Endothelial cell (in vitro differentiated cells): ENCODE measurements at places on chromosomes 3 and 15.
A peak's percentile ranks its signal among the peaks of the same experiment; 100 is the strongest.

DNA sequence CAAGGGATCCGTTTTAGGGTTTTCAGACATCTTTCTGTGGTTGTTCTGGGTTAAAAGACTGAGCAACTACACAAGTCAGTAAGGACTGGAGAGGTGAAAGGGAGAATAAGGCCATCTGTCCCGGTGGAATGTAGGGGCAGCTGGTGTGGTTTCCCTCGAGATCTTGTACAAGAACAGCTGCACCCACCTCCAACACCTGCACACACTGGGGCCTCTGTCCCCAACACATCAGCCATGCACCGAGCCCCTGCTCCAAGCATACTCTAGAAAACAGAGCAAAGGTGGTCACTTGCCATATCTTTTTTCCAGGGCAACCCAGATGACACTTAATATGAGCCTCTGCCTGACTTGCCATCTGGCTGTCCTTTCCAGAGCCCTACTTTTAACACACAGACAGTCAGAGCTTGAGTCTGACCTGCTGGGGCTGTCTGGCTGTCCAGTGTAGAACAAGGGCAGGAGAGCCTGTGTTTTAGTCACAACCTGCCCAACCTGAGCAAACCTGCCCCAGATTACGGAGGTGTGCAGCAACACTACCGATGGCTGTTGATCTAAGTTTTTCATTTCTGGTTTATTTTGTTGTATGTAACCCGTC is 12.2 kb downstream of the MAN2A2 start:
- no peak for DNase-seq

GRCh38 chr15:59399465-59400102 is 26.9 kb upstream of the MYO1E start:
- no peak for DNase-seq

GRCh38 chr3:38120693-38121450 is 16.1 kb downstream of the ACAA1 start:
- DNase-seq: no peak

GRCh38 chr3:197507081-197507480 is 48.7 kb downstream of the BDH1 start:
- no peak for DNase-seq

DNA sequence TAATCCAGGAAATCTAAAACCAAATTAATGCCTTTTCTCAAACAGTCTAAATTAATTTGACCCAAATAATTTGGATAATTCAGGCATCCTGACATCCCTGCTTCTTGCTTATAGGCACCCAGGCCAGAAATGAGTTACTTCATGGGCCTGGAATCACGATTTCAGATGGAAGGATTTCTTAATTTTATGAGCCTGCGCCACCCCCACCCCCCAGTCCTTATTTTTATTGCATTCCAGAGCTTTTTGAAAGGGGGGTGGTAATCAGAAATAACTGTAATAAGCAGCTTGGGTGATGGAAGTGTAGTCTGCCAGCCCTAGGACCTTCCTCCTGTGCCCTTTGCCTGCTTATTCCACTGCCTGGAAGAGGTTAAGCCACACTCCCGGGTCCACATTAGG is 1.3 kb downstream of the AP2M1 start:
- DNase-seq: no peak

DNA sequence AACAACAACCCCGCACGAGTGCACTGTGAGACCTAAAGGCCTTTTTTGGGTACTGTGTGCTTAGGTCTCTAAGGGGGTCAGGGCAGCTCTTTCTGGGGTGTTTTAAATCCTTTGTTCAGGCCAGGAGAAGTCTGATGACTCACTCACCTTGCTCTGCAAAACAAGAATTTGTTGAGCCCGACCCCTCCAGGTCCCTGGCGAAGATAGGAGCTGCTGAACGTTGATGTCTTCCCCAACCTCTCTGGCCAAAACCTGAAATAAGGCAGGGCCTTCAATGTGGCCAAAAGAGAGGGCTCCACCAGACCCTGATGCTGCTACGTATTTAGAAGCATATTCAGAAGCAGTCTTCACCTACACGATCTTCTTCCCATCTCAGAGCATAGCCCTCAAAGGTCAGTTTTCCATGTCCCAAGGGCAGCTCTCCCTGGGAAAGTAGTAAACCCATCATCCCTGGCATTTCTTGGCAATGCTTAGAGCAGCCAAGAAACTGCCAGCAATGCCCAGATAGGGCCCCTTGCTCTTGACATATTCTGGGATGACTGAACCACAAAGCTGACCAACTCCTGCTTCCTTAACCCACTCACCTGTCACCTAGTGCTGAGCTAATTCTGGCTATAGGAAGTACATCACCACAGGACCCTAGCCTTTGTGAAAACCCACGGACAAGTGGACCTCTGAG is 27.1 kb downstream of the CCDC13 start:
- DNase-seq: peak; percentile 1

DNA sequence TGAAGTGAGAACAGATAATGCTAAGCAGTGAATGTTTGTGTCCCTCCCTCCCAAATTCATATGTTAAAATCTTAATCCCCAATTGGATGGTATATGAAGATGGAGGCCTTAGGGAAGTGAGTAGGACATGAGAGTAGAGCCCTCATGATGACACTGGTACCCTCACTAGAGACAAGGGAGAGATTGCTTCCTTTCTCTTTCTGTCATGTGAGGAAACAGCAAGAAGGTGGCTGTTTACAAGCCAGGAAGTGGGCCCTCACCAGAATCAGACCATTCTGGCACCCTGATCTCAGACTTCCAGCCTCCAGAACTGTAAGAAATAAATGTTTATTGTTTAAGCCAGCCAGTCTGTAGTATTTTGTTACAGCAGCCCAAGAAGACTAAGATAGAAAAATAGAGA is 209.5 kb downstream of the SATB1 start:
- DNase-seq: no peak

GRCh38 chr3:194323785-194324735 is 27.1 kb downstream of the CPN2 start:
- DNase-seq: no peak

GRCh38 chr3:194141415-194142155 is 5.6 kb downstream of the HES1 start:
- peak; percentile 84 for DNase-seq

GRCh38 chr3:195119461-195120266 is 151.3 kb downstream of the XXYLT1 start:
- peak; percentile 45 for DNase-seq

DNA sequence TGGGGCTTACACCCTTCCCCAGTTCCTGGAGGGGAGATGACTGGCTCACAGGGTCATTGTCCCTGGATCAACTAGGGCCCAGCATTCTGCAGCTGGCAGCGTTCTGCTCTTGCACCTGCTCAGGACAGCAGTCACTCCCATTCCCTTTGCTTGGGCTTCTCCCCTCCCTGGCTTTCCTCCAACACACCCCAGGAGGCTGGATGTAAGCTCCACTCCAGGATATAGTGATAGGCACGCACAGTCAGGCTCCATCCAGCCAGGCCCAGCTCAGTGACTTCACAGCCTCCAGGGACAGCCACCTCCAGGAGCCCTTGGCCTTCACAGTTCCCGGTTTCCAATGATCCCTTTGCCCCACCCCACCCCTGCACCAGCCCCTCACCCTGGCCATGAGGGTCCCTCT is 1.9 kb downstream of the SPTBN5 start:
- DNase-seq: no peak

DNA sequence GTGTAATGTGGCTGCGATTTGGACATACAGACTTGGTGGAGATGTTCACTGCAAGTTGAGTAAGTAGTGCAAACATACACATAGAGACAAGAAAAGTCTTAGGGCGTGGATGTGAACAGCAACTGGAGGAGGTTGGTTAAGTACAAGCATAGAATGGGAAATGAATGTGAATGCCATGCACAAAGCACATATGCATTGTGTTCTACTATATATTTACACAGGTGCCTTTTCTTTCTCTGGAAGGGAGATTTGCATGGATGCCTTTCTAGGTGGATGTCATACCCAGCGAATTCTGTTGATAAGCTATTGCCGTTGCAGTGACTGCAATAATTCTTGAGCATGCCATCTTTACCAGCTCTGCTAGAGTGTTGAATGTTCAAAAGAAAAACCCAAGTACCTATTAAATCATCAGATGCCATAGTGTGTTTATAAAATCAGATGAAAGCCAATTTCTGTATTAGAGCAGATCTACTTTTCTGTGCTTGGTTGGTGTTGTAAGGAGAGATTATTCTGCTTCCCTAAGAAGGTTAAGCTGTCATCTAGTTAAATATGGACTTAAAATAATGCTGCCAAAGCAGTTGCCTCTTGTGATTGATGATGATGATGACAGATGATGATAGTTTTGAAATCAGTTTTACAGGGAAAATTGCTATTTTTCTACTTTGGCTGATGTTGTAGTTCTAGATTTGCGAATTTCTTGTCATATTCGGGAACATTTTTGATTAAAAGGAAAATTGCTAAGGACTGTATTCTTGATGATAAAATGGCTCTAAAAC is 148.4 kb downstream of the CNTN4 start:
- no peak for DNase-seq

GRCh38 chr3:122392868-122393844 is 9.2 kb downstream of the FAM162A start:
- peak; percentile 8 for DNase-seq

- DNase-seq: peak; percentile 87
Observed at GRCh38 chr3:194685718-194686413, at the start of gene FAM43A. TSS of gene FAM43A (plus strand) at chr3:194685883. CDS start at chr3:194686827, 944 bp downstream.

- no peak for DNase-seq
Observed at GRCh38 chr3:157858821-157859220, 247.4 kb downstream of the SHOX2 start.

GRCh38 chr3:38545983-38546382 is 49.8 kb downstream of the EXOG start:
- DNase-seq: no peak

DNA sequence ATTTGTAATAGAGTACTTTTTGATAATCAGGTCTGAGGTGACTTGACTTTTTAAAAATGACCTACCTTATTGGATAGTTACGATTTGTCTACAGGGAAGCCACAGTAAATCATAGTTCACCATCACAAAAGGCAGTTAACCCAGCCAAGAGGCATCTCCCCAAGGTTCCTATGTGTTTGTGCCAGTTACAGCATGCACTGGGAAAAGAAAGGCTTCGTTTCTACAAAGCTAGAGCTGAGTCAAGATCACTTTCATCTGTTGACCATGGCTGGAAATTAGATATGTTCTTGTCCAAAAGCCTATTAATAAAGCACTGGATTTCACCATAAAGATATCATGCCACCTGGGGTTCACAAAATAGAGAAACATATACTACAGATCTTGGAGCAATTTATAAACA is 139.9 kb downstream of the GREM1 start:
- DNase-seq: no peak

GRCh38 chr15:74442604-74443003 is 8.8 kb upstream of the SEMA7A start:
- no peak for DNase-seq

- no peak for DNase-seq
Observed at GRCh38 chr3:43907508-43907858, 216.7 kb downstream of the ABHD5 start.

DNA sequence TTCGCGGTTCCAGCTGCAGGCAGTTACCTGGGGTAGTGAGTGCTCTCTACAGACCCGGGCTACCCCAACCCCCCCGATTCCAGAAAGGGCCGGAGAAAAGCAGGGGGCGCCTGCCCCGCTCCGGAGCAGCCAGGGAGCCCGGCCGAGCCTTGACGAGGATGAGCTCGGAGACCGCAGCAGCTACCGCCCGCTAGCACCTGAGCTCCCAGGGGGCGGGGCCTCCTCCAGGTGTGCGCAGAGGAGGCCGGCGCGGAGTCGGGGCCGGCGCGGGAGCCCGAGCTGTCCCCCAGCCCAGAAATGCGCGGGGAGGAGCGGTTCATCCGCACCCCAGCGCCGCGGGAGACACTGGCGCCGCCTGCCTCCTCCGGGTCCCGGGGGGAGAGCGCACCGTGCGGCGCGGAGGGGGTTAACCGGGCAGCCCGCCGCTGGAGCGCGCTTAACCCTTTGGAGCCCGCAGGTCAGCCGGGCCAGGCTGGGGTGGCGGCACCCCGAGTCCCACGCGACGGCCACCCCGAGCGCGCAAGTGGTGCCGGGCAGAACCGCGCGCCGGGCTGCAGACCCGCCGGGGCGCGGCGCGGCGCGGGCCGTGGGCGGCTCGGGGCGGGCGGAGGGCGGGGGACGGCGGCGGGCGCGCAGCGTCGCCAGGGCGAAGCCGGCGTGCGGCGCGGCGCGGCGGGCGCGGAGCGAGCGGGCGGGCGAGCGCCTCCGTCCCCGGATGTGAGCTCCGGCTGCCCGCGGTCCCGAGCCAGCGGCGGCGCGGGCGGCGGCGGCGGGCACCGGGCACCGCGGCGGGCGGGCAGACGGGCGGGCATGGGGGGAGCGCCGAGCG is at the start of gene CACNA1D:
TSS of gene CACNA1D (plus strand) at position 649 of the 829 bp plus-strand sequence. CDS start 556 bp downstream, outside the sequence.
- peak; percentile 22 for DNase-seq

GRCh38 chr3:69853027-69853426 is 113.8 kb downstream of the MITF start:
- no peak for DNase-seq

- DNase-seq: no peak
Observed at GRCh38 chr3:39474126-39474515, 6.6 kb downstream of the MOBP start.

DNA sequence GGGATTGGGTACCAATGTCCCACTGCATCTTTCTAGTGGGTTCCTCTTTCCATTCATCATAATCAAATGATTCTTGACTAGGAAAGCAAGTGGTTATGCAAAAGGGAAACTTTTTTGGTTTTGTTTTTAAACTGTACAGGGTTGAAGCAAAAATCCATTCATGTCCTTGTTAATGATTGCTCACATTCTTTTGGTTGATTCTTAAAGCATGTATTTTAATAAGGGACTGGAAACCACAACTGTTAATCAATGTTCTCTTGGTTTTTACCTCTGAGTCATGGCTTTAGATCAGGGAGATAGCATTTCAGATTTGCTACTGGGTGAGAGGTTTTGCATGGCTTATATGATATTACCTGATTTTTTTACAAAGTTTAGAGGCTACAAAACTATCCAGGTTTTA is 371.7 kb upstream of the RGMA start:
- DNase-seq: no peak

DNA sequence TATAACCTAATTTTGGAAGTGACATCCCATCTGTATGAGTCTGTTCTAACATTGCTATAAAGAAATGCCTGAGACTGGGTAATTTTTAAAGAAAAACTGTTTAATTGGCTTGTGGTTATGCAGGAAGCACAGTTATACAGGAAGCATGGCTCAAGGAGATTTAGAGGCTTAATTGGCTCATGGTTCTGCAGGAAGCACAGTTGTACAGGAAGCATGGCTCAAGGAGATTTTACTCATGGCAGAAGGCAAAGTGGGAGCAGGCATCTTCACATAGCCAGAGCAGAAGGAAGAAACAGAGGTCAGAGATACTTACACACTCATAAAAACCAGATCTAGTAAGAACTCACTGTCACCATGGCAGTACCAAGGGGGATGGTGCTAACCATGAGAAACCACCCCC is 193.1 kb upstream of the ADAMTS9 start:
- no peak for DNase-seq

DNA sequence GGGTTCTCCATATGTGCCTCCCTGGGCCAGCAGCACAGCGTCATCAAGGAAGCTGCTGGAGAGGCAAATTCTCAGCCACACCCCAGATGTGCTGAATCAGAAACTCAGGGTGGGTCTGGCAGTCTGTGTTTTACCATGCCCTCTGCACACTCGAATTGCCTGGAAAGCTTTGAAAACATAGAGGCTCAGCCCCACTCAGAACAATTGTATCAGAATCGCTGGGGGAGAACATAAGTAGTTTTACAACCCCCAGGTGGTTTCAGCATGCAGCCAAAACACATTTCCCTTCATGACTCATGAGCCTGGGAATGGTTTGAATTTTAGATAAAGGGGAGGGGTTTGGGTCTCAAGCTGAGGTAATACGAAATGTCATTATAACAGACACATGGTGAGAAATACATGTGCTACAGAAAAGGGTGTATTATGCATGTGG is 9.6 kb downstream of the TGM4 start:
- no peak for DNase-seq
